ENCODE measurements at places on chromosomes 6 and 20. TPM values are rescaled to one million over a fixed set of nuclear protein-coding genes. Genes with fewer than 3 reads are reported as not detected.

Gene C6orf47
- 29.8 TPM for total RNA-seq

Gene KIFC1
- 38.9 TPM for total RNA-seq

DNA sequence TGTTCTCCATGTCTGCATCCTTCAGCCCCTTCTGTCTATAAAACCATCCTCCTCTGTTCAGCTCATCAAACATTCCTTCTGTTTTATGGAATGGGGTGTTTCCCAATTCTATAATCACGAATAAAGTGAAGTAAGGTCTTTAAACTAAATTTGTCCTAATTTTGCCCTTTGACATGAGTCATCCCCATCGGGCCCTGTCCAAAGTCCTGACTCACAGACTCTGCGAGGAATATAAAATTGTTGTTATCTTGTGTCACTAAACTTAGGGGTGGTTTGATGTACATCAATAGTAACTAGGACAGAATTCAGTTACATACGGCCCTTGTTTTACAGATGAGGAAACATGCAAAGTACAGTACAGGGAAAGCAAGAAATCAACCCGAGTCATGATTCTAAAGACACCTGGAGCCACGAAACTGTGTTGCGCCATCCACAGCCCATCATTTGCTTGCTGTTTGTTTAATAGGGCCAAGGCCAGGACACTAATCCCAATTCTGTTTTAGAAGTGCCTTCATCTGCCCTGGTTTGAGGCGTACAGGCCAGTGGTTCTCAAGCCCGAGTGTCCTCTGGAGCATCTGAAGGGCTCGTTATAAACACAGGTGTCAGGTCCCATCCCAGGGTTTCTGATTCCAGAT is 2.8 kb downstream of the ACSS1 start:
- DNase-seq = no peak

DNA sequence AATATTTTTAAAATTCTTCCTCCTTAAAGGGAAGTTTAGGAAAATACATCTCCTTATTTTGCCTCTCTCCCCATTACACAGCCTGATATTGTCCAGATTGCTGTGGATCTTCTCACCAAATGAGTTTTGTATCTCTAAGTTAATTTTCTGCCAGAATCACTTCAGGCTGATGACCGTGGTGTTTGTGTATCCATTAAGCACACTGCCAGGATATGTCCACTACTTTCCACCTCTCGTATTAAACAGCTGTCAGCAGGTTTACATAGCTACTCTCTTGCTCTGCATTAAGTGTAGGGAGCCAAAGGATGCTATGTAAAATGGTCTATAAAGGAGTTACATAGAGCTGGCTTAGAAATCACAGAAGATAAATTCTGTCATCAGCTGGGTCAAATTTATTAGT is 201.1 kb downstream of the ZFAND3 start:
- DNase-seq = no peak

DNA sequence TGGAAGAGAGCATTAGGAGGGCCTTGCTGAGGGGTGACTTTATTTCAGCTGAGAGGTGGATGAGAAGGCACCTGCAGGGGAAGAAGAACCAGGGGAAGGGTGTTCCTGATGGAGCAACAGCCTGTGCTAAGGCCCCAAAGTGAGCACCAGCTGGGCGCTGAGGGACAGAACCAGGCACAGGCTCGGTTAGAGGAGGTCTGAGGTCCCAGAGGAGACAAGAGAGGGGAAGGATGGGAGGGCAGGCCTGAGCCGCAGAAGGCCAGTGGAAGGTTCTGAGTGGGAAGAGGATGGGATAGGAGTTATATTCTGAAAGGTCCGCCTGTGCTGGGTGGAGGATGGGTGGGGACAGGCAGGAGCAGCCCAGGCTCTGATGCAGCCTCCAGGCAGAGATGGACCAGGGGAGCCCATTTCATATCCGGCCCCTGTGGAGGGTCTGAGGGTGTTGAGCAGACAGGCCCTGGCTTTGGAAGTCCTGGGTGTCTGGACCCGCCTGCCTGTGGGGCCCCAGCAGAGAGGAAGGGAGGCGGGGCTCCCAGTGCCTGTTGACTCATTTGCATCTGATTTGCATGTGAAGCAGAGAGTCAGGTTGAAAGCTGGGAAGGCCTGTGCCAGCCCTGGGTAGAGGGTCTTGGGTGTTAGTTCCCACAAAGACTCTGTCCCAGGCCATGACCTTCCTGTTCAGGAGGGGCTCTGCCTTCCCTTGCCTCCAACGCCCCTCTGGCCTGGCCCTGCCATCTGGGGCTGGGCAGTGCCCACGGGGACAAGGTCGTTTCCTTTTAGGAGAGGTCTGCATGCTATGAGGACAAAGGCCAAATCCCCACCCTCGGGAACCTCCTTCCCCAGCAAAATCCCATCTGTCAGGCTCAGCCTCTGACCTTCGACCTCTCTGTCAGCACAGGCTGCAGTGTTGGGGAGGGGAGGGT is 10.6 kb upstream of the FAM110A start:
- no peak for DNase-seq

DNA sequence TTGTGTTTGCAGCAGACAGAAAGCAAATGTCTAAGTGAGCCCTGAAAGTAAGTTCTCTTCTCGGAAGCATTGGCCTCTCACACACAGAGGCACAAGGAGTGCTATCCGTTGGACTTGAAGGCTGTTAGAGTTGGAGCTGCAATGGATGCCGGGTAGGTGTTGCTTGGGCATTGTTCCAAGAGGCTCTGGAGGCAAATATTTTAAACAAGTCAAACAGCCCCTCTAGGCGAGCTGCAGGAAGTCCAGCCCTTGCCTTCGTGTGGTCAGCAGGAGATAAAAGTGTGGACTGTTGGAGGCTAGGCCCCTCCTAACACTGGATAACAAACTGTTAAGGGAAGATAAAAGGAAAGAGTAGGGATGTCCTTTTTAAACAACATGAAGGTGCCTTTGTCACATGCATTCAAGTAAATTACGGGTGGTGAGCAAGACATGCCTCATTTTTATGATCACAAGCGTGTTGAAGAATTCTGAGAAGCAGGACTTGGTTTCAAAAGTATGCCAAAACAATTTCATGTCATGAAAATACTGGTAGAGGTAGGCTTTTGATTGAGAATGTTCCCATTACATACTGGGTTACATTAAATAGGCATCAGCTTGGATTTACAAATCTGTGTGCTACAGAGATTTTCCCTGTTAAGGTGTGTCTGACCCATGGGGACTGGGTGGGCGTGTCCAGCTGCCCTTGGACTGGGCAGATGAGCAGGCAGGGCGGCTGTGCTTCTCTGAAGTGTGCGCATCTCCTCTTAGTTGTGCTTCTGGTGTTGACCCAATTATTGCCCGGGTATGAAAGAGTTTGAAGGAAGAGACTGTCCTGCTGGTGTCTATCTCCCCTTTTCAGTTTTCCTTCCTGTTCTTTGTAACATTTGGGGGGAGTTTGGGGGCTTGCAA is 57.5 kb downstream of the RREB1 start:
- no peak for DNase-seq

All from esophagus squamous epithelium (tissue), 5 donors.